Glomerular endothelial cell (primary cell): ENCODE measurements at places on chromosomes 12 and 14. TPM values are rescaled to one million over a fixed set of nuclear protein-coding genes. Genes with fewer than 3 reads are reported as not detected.

DNA sequence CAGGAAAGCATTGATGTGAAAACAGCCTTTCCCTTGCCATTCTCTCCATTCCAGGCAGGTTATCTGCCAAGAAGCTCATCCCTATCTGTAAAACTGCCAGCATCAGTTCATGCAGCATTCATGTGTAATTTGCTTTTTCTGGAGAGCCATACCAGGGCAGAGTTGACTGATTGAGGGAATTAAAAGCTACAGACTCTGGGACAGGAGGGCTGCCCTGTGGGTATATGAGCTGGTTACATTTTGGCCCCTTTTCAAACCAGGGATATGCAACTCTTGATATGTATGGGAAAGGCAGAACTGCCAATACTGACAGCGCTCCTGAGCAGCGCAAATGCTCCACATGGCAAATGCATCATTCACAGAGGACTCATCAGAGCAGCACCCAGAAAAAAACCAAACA is 53.7 kb downstream of the SYT1 start:
- no peak for DNase-seq

DNA sequence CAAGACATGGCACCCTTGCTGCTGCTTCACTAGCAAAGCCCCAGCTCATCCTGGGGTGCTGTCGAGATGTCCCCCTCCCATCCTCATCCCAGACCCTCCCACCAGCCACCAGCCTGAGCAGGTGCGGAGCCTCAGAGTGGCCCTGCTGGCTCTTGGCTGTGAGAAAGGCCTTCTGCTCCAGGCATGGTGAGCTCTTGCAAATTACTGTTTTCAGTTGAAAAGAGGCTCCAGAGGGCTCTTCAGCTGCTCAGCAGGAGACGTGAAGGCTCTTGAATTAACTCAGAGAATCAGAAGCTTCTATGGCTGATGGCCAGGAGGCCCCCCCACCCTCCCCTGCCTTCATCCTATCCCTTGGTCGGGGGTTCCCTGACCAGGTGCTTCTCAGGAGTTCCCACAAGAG is 44.1 kb downstream of the WSCD2 start:
- no peak for DNase-seq

GRCh38 chr12:2009623-2010022 is 5.4 kb upstream of the DCP1B start:
- no peak for DNase-seq

DNA sequence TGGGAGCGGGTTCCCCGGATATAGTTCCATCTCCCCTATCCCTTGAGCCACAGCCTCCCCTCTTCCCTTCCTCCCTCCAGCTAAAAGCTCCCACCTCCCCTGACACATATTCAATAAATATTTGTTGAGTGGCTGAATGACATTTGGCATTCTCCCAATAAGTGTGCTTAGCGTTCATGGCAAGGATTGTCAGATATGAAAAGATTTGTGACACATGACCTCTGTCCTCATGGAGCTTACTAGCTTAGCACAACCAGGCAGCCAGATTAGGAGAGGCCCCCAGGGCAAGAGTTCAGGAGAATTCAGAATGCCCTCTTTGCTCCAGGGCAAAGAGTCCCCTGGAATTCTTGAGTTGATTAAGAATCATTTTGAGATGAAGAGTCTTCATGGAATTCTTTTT is 22.5 kb upstream of the SLC6A12 start:
- DNase-seq: no peak

- no peak for DNase-seq
Observed at GRCh38 chr12:71567537-71567936, 96.1 kb downstream of the ZFC3H1 start.

EXOC5 gene
- total RNA-seq: 70.1 and 74.1 TPM in 2 replicates

DNA sequence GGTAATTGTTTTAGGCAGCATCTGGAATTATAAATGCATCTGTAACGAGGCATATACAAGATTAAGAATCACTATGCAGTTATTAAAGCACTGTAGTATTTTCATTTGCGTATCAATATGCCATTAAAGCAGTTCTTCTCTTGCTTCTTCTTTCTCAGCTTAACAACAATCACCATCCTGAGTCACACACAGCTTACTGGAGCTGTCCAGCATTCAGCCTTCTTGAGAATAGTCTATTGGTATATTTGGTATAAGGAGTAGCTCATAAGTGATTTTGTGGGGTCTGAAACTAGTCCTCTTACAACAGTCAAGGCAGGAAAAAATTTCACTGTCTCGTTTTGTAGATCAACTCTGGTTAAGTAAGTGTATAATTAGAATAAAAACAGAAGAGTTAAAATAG is 523.0 kb upstream of the FOXG1 start:
- DNase-seq: no peak

DNA sequence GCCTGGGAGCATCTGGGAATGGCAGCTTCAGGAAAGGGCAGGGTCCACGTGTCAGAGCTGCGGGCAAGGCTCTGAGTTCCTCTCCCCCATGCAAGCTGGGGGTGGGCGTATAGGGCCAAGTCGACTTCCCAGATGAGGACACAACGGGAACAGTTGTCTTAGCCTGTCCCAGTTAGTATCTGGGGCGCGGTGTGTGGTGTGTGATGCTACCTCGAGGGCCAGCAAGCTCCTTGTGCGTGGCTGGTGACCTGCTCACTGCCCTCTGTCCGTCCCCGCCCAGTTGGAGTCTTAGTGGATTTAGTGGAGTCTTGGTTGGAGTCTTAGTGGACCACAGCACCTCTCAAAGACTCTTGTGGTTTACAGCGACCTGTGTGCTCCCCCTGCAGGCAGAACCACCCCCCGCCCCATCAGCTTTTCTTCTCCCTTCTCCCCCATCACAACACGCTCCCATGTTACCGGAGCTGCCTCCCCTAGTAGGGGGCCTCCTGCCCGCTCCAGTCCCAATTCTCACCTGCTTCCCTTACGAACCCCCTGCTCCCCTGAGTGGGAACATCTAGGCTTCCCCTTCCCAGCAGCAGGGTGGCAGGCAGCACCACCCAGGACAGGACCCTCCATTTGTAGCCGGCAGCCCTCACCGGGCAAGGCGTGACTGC is 8.7 kb downstream of the ASPG start:
- no peak for DNase-seq

DNA sequence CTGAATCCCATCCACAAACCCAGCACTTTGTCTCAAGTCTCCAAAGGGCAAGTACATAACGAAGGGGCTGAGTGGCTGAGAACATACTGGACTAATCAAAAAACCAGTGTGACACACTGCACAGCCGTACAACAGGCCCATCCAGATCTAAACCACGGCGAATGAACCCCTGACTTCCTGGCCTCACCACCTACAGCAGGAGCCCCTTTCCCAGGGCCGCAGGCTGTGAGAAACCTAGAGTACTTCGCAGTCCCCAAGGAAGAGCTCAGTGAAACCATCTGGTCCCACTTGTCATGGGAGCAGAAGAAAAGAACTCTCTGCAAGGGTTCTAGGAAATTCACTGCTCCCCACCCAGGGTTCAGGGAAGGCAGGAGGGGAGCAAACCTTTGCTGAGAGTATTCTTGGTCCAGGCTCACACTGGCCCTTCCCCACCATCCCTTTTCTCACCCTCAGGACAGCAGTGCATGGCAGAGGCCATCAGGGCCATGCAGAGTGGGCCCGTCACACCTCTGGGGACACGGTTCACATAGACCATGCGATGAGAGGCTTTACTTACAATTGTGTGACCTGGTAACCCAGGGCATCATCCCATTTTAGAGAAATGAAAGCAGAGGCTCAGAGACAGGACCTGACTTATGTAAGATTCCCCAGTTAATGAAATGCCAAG is 192.8 kb downstream of the BCL11B start:
- DNase-seq: no peak

GRCh38 chr12:6843118-6843902 is 2.6 kb downstream of the GNB3 start:
- DNase-seq: no peak

TMEM63C gene
- total RNA-seq: 0.35 and 0.82 TPM in 2 replicates

- no peak for DNase-seq
Observed at GRCh38 chr14:105863296-105864108, 337.1 kb downstream of the TMEM121 start.

DNA sequence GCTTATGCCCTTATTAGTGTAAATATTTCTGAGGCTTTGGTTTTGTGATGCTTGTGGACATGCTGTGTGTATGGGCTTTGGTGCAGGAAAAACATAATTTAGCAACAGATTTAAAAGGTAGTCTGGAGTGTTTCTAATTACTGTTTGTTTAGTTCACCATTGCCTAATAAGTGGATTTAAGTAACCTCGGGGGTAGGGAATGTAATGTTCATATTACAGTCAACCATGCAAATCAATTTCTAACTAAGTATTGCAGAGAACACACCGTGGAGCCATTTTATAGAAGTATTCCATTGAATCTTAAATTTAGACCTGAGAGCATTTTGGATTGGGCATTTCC is 53.5 kb downstream of the ANO6 start:
- no peak for DNase-seq

GRCh38 chr14:71336489-71337192 is 429.4 kb downstream of the PCNX1 start:
- no peak for DNase-seq

GRCh38 chr12:67969134-67969802 is 20.0 kb upstream of the IFNG-AS1 start:
- DNase-seq: no peak

DNA sequence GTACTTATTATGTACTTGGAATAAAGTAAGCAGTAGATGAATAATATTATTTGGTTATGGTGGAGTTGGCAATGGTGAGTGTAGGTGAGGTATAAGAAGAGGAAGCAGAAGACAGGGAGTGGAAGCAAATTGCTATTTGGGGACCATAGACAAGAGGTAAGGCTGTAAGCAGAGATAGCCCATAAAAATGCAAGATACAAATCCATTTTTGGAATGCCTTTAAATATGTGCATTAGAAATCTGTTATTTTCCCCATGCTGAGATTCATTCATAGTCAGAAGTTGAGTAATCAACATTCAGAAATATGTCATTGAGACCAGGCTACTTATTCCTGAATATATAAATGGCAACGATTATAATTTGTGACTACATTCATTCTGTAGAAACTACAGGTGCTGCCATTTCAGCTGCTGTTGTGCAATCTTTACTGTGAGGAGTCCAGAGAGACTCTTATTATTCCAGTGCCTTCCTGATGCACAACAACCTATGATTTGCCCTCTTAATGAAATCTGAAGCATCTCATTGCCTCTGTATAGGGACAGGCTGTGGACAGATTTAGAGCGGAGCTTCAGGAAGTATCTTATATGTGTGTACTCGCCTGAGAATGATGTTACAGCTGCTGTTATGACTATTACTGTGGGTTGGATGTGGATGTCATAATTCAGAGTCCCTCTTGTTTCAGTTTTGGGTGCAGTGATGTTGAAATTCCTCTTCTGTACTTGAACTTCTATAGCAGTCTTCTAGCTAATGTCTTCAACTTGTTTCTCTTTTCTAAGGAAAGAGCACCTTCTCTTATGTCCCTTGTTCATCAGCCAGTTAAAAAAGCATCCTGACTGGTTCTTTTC is 173.8 kb downstream of the NAV3 start:
- no peak for DNase-seq

DNA sequence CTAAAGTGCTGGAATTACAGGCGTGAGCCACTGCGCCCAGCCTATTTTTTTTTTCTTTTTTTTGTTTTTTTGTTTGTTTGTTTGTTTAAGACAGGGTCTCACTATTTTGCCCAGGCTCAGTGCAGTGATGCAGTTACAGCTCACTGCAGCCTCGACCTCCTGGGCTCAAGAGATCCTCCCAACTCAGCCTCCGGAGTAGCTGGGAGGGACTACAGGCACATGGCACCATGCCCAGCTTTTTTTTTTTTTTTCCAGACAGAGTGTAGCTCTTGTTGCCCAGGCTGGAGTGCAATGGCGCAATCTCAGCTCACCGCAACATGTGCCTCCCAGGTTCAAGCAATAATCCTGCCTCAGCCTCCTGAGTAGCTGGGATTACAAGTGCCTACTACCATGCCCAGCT is 5.8 kb upstream of the ITFG2 start:
- no peak for DNase-seq

- DNase-seq: no peak
Observed at GRCh38 chr14:59272633-59273032, 84.2 kb downstream of the DAAM1 start.

DNA sequence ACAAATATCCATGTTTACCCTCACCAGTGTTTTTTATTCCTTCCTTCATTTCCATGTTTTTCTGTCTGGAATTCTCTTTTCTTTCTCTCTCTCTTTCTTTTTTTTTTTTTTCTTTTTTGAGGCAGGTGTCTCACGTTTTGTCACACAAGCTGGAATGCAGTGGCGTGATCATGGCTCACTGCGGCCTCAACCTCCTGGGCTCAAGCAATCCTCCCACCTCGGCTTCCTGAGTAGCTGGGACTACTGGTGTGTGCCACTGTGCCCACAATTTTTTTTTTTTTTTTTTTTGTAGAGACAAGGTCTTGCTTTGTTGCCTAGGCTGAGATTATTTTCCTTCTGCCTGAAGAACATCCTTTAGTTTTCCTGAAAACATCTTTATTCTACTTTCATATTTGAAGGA is 15.0 kb upstream of the AMIGO2 start:
- no peak for DNase-seq

CINP gene
- 37.3 and 51.6 TPM in 2 replicates for total RNA-seq

GRCh38 chr12:47147739-47148138 is 68.0 kb upstream of the AMIGO2 start:
- DNase-seq: no peak

HOXC9 gene
- 4.0 and 5.7 TPM in 2 replicates for total RNA-seq

- no peak for DNase-seq
Observed at GRCh38 chr12:6424866-6425265, 19.9 kb upstream of the CD27 start.

DNA sequence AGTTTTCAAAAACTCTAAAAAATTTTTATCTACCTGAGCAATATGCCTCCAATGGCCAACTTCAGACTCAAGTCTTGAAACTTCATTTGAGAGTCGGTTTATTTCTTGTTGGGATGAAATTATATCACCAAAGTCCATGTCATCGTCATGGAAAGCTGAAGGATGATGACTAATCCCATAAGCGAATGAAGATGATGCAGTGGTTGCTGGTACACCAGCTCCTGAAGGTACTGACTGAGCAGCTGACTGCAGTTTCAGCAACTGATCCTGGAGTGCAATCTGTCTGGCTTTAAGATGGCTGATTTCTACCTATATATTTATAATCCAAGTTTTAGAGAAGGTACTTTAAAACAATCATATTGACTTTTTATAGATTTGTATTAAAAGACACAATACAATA is 18.3 kb downstream of the TRIP11 start:
- DNase-seq: no peak

GRCh38 chr14:58787592-58787991 is 149.8 kb downstream of the DACT1 start:
- DNase-seq: no peak

GRCh38 chr14:68249661-68250451 is 430.3 kb downstream of the RAD51B start:
- DNase-seq: no peak

DNA sequence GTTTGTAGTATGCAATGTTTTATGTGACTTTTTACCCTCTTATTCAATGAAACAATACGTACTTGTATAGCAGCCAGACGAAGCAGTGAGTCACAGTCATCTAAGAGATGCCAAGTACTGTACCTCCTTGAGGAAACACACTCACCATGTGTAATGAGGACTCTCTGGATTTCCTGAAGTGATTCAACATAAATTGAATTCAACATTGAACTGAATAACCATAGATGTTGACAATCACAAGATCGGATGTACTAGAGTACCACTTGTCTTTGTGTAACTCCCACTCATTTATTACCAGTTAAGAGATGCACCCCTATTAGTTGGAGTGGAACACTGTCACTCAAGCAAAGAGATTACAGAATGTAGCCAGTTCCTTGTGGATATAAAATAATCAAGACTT is 175.2 kb upstream of the HMGA2 start:
- DNase-seq: peak; percentile 100

- DNase-seq: no peak
Observed at GRCh38 chr12:51829011-51829481, 19.5 kb downstream of the FIGNL2 start.
